Right atrium auricular region (tissue), 2 donors: ENCODE measurements at places on chromosomes 6 and 20.
A peak's percentile ranks its signal among the peaks of the same experiment; 100 is the strongest.

DNA sequence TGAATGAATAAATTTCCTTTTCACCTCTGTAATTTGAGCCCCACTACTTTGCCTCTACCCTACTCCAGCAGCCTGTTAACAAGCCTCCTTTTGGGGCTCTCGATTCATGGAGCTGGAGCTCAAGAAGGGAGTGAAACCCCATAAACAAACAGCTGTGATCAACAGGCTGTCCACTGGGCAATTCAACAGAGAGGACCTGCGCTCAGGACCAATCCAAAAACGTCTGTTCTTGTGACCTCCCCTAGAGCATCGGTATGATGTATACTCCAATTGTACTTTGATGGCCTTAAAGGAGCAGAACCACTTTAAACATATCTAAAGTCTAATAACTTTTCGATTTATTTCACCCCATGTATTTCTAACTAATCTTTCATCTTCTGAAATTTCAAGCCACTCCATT lies 37.4 kb downstream of the HIVEP2 start:
- no peaks in the 10 kb centered on the region for H3K27me3 ChIP-seq
- no peaks in the 10 kb centered on the region for H3K36me3 ChIP-seq
- DNase-seq = no peak
- no peak overlapping the region for H3K4me3 ChIP-seq

- H3K4me1 ChIP-seq = peaks cover 6% of the 10 kb centered on the region
- peaks cover 3% of the 10 kb centered on the region for H3K36me3 ChIP-seq
- peak; percentile 97 for DNase-seq
- H3K4me3 ChIP-seq = peak within 1 kb of the TSS; percentile 92
These were observed at the start of gene MAP1LC3A for GRCh38 chr20:34558320-34559218. MAP1LC3A (plus strand) TSS chr20:34558718; CDS start chr20:34558869, 151 bp downstream.

- H3K4me1 ChIP-seq = peaks cover 13% of the 10 kb centered on the region
- H3K4me3 ChIP-seq = no peak overlapping the region
- no peaks in the 10 kb centered on the region for H3K36me3 ChIP-seq
These were observed 24.4 kb downstream of the PROCR start for GRCh38 chr20:35196313-35196712.

- H3K4me3 ChIP-seq = no peak overlapping the region
- no peaks in the 10 kb centered on the region for H3K27me3 ChIP-seq
- peak; percentile 92 for DNase-seq
- peak overlapping the region; percentile 46 for H3K27ac ChIP-seq
- no peaks in the 10 kb centered on the region for H3K36me3 ChIP-seq
These were observed 45.5 kb downstream of the ANKS1A start for GRCh38 chr6:34934516-34934915.

- no peak overlapping the region for H3K4me3 ChIP-seq
- peaks cover 4% of the 10 kb centered on the region for H3K4me1 ChIP-seq
- peaks cover 83% of the 10 kb centered on the region for H3K36me3 ChIP-seq
- no peak overlapping the region for H3K27ac ChIP-seq
These were observed 7.7 kb downstream of the CSTF1 start for GRCh38 chr20:56400001-56400640.

GRCh38 chr6:166830185-166830890 lies 126.0 kb downstream of the RNASET2 start:
- no peak overlapping the region for H3K27ac ChIP-seq
- H3K27me3 ChIP-seq = no peaks in the 10 kb centered on the region
- no peak for DNase-seq
- no peaks in the 10 kb centered on the region for H3K4me1 ChIP-seq
- no peak overlapping the region for H3K4me3 ChIP-seq

- no peak for DNase-seq
- no peak overlapping the region for H3K4me3 ChIP-seq
- no peaks in the 10 kb centered on the region for H3K36me3 ChIP-seq
- H3K4me1 ChIP-seq = peaks cover 7% of the 10 kb centered on the region
These were observed 25.4 kb downstream of the COL9A1 start for GRCh38 chr6:70277470-70277869.
